ENCODE measurements at places on chromosomes 13 and 19.

DNA sequence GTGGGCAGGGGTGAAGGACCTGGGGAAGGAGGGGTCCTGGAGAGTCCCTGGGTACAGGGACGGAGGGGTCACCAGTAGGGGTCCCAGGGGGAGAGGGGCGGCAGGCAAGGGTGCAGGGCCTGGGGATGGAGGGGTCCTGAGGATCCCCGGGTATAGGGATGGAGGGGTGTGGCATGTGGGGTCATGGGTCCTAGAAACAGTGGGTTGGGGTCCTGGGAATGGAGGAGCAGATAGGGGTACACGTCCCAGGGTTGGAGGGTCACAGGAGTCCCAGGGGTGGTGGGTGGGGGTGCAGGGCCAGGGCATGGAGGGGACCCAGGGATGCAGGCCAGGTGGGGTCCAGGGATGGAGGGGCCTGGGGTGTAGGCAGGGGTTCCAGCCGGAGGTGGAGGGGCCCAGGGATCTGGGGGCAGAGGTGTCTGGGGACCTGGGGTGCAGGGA, 1.4 kb downstream of the BTBD2 start:
- DNase-seq, result no peak

DNA sequence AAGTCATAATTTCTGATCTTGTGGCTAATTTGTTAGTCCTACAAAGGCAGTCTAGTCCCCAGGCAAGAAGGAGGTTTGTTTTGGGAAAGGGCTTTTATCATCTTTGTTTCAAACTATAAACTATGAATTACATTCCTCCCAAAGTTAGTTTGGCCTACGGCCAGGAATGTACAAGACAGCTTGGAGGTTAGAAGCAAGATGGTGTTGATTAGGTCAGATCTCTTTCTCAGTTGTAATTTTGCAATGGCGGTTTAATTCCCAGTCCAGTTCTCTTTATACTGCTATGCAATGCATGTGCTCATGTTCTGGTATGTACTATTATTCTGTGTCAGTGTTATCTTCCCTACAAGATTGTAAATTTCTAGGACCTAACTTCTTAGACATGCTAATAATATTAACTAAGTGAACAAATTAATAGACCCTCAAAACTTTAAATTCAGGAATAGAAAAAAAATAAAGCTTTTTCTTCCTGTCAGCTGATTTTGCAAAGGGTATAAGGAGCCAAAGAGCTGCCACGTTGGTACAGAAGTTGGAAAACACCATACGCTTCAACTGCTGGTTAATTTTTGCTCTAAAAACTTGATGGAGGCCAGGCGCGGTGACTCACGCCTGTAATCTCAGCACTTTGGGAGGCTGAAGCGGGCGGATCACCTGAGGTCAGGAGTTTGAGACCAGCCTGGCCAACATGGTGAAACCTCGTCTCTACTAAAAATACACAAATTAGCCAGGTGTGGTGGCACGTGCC, 1.3 kb upstream of the DNAJC15 start:
- no peak for DNase-seq

GRCh38 chr19:4009990-4010807, 2.7 kb downstream of the PIAS4 start:
- no peak for DNase-seq

GRCh38 chr19:13666165-13666564, 98.2 kb upstream of the MRI1 start:
- DNase-seq, result no peak

- DNase-seq, result no peak
These were observed 12.2 kb downstream of the CIC start for GRCh38 chr19:42281146-42281826.

- DNase-seq, result no peak
These were observed 52.1 kb downstream of the LHFPL6 start for GRCh38 chr13:39550931-39551330.

- no peak for DNase-seq
These were observed 97.7 kb upstream of the IPO5 start for GRCh38 chr13:97855570-97856303.

Data from activated CD4-positive, CD25-positive, alpha-beta regulatory T cell treated with anti-CD3 and anti-CD28 coated beads, Interleukin-2, amount 50 U/mL, for 16 hours (primary cell).